Lung (tissue), 17 donors: ENCODE measurements at places on chromosomes 6 and 20.
A peak's percentile ranks its signal among the peaks of the same experiment; 100 is the strongest.

DNA sequence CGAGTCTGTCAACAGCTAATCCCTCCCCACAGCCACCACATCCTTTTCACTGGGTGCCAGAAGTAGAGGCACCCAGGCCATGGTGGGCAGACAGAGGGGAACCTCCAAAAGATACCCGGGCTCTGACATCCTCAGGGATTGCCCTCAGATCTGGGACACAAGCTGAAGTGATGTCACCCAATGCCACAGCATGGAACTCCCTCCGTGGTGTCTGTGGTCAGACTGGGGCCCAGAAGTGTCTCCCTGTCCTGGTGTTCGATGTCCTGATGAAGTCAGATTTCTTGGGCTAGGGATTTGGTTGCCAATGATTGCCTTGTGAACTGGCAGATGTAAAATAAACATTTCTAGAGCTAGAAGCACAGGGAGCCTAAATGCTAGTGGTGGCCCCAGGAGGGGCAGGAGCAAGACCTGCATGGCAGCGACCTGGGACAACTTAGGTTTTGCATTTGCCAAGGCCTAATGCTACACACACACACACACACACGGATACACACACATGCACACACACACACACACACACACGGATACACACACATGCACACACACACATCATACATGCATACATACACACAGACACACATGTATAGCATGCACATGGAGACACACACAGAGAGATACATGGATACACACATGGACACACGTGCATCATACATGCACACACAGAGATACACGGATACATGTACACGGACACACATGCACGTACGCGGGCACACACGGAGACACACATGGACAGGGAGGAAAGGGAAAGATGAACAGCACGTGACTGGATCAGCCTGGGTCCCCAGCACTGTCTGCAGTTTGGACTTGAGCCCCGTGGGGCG is 221.0 kb downstream of the NFATC2 start:
- no peak overlapping the region for H3K27ac ChIP-seq
- DNase-seq = no peak
- no peak overlapping the region for H3K4me3 ChIP-seq
- no peaks in the 10 kb centered on the region for H3K4me1 ChIP-seq
- no peaks in the 10 kb centered on the region for H3K27me3 ChIP-seq

- no peak overlapping the region for H3K4me3 ChIP-seq
- H3K4me1 ChIP-seq = peaks cover 32% of the 10 kb centered on the region
- no peaks in the 10 kb centered on the region for H3K27me3 ChIP-seq
- DNase-seq = peak; percentile 83
Observed at GRCh38 chr20:52766645-52767435, 205.3 kb upstream of the TSHZ2 start.

DNA sequence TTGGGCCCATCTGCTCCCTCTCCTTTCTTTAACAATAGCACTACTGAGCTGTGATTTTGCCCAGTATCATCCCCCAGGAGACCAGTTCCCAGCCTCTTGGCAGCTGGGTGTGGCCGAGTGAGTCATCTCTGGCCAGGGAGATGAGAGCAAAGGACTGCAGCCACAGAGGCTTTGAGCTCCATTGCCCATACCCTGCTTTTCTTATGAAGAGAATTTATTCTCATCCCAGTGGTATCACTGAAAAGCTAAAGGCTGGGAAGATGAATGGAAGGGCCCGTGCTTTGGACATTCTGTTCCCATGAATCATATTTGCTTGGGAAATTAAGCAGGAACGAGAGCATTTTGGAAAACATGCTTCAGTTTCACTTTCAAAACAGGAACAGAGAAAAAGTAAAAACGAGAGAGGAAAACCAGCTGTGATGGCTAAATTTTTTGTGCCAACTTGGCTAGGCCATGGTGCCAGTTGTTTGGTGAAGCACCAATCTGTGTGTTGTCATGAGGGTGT is 14.9 kb downstream of the CST3 start:
- H3K27ac ChIP-seq = peak overlapping the region; percentile 83
- H3K27me3 ChIP-seq = no peaks in the 10 kb centered on the region
- DNase-seq = no peak
- no peaks in the 10 kb centered on the region for H3K36me3 ChIP-seq

GRCh38 chr6:14824484-14825275 is 421.2 kb upstream of the JARID2 start:
- H3K4me1 ChIP-seq = peaks cover 13% of the 10 kb centered on the region
- no peaks in the 10 kb centered on the region for H3K27me3 ChIP-seq
- no peak overlapping the region for H3K27ac ChIP-seq
- no peak overlapping the region for H3K4me3 ChIP-seq

GRCh38 chr6:107202876-107203468 is 87.7 kb upstream of the BEND3 start:
- no peak overlapping the region for H3K4me3 ChIP-seq
- peak; percentile 38 for DNase-seq
- H3K4me1 ChIP-seq = no peaks in the 10 kb centered on the region
- no peaks in the 10 kb centered on the region for H3K27me3 ChIP-seq
- no peak overlapping the region for H3K27ac ChIP-seq
- no peaks in the 10 kb centered on the region for H3K36me3 ChIP-seq

GRCh38 chr20:62558779-62559178 is 83.0 kb upstream of the GATA5 start:
- no peak overlapping the region for H3K27ac ChIP-seq
- no peaks in the 10 kb centered on the region for H3K36me3 ChIP-seq
- peaks cover 36% of the 10 kb centered on the region for H3K27me3 ChIP-seq
- no peak for DNase-seq
- H3K4me3 ChIP-seq = no peak overlapping the region

GRCh38 chr6:76420094-76420493 is 347.6 kb upstream of the IMPG1 start:
- no peak overlapping the region for H3K4me3 ChIP-seq
- peaks cover 5% of the 10 kb centered on the region for H3K4me1 ChIP-seq
- no peaks in the 10 kb centered on the region for H3K27me3 ChIP-seq
- no peaks in the 10 kb centered on the region for H3K36me3 ChIP-seq
- H3K27ac ChIP-seq = no peak overlapping the region
- no peak for DNase-seq

GRCh38 chr6:122428781-122429180 is 29.3 kb downstream of the HSF2 start:
- peaks cover 32% of the 10 kb centered on the region for H3K36me3 ChIP-seq
- H3K27ac ChIP-seq = no peak overlapping the region
- no peak for DNase-seq

DNA sequence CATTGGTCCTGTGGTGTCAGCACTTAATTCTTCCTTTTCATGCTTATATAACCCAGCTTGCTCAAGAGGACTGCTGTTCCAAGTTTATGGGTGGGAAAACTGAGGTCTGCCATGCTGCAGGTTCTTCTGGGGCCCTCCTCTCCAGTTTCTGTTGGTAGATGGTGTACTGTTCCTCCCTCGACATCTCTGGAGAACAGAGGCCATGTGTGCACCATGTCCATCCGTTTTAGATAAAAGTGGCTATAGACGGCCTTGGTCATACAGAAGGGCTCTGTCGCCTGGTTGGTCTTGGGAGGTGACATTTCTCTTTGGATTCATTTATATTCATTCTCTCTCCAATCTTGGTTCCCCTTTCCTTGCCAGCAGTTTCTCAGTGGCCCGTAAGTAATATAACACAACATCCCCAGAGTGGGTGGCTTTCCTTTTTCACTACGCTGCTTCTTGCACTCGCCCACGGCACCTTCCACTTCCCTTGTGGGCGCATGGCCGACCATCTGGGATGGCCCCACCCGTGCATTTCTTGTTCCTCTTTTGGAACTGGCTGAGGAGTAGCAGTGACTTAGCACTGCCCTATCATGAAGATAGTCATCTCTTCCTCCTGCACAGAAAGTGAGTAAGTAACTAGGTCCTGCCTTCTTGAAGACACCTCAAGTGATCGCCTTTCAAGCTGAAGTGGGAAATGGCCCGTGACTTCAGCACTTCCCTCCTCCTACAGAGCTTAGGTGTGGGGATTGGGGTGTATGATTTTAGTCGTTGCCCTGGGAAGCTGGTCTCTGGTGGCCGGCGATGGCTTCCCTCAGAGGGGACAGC is 94.2 kb downstream of the RREB1 start:
- DNase-seq = no peak
- H3K27ac ChIP-seq = peak overlapping the region; percentile 66
- H3K4me1 ChIP-seq = no peaks in the 10 kb centered on the region
- H3K27me3 ChIP-seq = no peaks in the 10 kb centered on the region
- no peak overlapping the region for H3K4me3 ChIP-seq

GRCh38 chr20:45341579-45341938 is 6.7 kb downstream of the SDC4 start:
- no peaks in the 10 kb centered on the region for H3K27me3 ChIP-seq
- peak overlapping the region; percentile 84 for H3K27ac ChIP-seq
- peaks cover 11% of the 10 kb centered on the region for H3K4me1 ChIP-seq
- no peak overlapping the region for H3K4me3 ChIP-seq
- peaks cover 6% of the 10 kb centered on the region for H3K36me3 ChIP-seq
- no peak for DNase-seq

- peaks cover 20% of the 10 kb centered on the region for H3K4me1 ChIP-seq
- no peak overlapping the region for H3K27ac ChIP-seq
- H3K27me3 ChIP-seq = no peaks in the 10 kb centered on the region
- no peak for DNase-seq
Observed at GRCh38 chr6:149961728-149962425, 1.9 kb upstream of the ULBP1 start.

- no peaks in the 10 kb centered on the region for H3K4me1 ChIP-seq
- no peak within 1 kb of the TSS for H3K27ac ChIP-seq
- peaks cover 11% of the 10 kb centered on the region for H3K27me3 ChIP-seq
- peak; percentile 74 for DNase-seq
- peak within 1 kb of the TSS; percentile 49 for H3K4me3 ChIP-seq
Observed at GRCh38 chr6:79947191-79948186, at the start of gene ELOVL4. TSS of gene ELOVL4 (minus strand) at chr6:79947553. CDS start at chr6:79947279, 274 bp downstream.

DNA sequence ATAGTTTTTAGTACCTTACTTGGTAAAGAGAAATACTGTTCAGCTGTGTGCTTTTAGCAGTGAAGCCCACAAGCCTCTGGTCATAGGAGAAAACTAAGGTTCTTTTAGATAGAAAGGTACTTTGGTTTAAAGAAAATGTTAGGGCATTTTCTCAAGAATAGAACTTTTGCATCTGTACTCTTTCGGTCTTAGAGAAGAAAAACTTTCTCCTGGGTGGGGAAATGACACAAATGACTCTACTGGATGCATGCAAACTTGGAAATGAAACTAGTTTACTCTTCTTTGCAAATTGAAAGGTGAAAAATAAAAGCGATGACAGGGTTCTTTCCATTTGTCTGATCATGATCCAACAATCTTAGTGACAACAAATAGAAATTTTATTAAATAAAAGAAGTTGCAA is 2.1 kb upstream of the TMEM217 start:
- H3K27me3 ChIP-seq = no peaks in the 10 kb centered on the region
- H3K36me3 ChIP-seq = peaks cover 4% of the 10 kb centered on the region
- H3K4me1 ChIP-seq = peaks cover 5% of the 10 kb centered on the region

GRCh38 chr20:44589537-44589936 is 7.2 kb downstream of the PKIG start:
- H3K4me1 ChIP-seq = peaks cover 11% of the 10 kb centered on the region
- H3K27me3 ChIP-seq = no peaks in the 10 kb centered on the region
- DNase-seq = no peak
- H3K27ac ChIP-seq = no peak overlapping the region
- H3K4me3 ChIP-seq = no peak overlapping the region
- peaks cover 12% of the 10 kb centered on the region for H3K36me3 ChIP-seq

DNA sequence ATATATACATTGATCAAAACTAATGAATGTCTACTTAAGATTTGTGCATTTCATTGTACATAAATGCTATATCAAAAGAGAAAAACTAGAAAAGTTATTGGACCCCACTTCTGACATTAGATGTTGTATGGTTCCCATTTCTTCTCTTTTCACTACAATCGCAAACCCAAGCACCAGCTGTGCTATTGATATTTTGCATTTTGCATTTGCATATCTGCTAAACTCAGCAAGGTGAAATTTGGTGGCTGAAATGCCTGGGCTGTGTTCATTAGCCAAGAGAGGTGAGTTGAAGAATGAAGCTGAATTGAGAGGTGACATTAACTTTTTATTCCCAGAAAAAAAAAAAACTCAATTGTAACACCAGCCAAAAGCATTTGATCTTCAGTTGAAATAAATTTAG is 232.1 kb upstream of the TENT5A start:
- no peak for DNase-seq
- no peak overlapping the region for H3K4me3 ChIP-seq
- H3K27me3 ChIP-seq = no peaks in the 10 kb centered on the region

DNA sequence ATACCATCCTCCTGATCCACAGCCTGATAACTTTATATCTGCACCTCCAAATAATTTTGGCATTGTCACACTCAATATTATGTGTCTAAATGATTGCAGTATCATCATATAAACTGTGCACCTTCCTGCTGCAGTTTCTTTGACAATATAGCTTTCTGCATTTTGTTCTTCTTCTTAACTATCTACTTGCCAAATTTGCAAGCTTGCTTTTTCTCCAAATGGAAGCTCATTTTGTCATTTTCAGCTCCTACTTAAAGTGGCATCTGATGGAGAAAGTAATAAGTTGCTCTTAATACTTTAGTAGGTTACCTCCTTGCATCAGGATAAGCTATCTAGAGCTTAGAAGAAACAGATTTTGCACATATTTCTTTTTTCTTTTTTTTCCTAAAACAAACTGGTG is 74.0 kb upstream of the DEFB112 start:
- H3K4me3 ChIP-seq = no peak overlapping the region
- H3K27ac ChIP-seq = no peak overlapping the region
- no peak for DNase-seq
- H3K36me3 ChIP-seq = no peaks in the 10 kb centered on the region

DNA sequence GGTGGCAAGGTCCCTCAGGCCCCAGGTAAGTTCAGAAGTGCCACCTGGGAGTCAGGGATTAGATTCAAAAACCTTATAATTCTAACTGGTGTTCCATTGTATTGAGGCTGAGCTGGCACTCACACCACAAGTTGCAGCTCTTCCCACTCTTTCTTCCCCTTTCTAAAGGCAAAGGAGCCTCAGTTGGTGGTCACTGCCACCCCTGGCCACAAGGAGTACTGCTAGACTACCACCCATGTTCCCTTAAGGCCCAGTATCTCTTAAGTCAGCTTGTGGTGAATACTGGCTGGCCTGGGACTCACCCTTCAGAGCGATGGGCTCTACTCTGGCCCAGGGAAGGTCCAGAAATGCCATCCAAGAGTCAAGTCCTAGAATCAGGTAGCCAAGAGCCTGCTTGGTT is 421.1 kb upstream of the KHDRBS2 start:
- H3K36me3 ChIP-seq = no peaks in the 10 kb centered on the region
- no peak overlapping the region for H3K27ac ChIP-seq
- DNase-seq = no peak

DNA sequence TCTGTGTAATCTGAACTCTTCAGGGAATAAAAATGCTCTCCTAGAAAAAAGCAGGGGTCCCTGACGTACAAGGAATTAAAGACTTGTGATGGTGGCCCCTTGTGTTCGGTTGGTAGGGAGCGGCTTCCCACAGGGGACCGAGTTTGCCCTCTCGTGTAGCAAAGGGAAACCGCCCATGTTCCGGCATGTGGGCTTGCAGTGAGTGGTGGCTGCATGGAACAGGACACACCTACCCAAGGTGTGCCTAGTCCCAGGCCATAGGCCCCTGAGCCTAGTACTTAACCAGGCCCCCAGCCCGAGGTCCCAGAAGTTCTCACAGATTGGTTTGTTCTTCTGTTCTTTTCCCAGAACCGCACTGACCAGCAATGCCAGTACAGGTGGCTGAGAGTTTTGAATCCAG is 15.5 kb downstream of the MYBL2 start:
- no peaks in the 10 kb centered on the region for H3K4me1 ChIP-seq
- H3K27ac ChIP-seq = no peak overlapping the region
- no peak overlapping the region for H3K4me3 ChIP-seq
- H3K27me3 ChIP-seq = no peaks in the 10 kb centered on the region
- no peak for DNase-seq

GRCh38 chr6:9365378-9365777 is 930.0 kb upstream of the SLC35B3 start:
- no peaks in the 10 kb centered on the region for H3K27me3 ChIP-seq
- H3K27ac ChIP-seq = no peak overlapping the region
- peaks cover 4% of the 10 kb centered on the region for H3K4me1 ChIP-seq
- H3K36me3 ChIP-seq = no peaks in the 10 kb centered on the region
- no peak overlapping the region for H3K4me3 ChIP-seq
